Right renal pelvis (tissue), 4 donors: ENCODE measurements at places on chromosomes 7 and 10.

DNA sequence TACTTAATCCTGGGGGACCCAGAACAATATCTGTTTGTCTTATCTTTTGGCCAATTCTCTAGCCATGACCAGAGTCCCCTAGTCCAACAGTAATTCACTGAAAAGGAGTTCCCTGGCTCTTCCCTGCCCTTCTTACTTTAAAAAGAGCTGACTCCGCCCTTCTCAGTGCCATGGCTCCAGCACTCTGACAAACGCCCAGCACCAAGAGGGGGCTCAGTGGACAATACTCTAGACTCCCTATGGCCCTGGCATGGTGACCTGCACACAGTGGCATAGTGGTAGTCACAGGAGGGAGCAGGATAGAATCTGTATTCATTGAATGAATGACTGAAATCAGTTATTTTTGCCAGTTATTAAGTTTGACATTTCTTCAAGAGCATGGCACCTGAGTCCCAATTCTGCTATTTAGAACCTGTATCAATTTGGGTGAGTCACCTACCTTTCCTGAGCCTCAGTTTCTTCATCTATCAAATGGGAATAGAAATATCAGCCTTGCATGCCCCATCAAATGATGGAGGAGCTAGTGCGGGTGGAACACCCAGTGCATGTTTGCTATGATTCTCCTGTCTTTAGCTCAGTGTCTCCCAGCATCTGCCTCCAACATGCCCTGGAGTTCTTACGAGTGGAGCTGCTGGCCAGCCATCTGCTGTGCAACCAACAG is 69.4 kb downstream of the CLEC2L start:
- no peak for DNase-seq

GRCh38 chr7:111085356-111085755 is 5.6 kb upstream of the LRRN3 start:
- DNase-seq, result no peak

DNA sequence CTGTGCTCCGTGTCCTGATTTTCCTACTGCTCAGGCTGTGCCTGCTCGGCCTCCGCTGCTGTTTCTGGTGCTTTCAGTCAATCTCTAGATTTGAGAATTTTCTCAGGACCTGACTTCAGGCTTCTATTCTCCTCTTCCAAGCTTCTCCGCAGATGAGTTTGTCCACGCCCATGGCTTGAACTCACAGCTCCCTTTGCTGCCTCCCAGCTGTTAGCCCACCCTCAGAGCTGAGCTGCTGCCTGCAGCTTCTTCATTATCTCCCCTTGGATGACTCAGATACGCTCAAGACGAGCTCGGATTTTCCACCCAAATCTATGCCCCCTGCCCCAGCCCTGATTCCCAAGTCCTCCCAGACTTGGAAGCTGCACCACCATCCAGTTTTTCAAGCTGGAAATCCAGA is 104.7 kb downstream of the FGFR2 start:
- no peak for DNase-seq

DNA sequence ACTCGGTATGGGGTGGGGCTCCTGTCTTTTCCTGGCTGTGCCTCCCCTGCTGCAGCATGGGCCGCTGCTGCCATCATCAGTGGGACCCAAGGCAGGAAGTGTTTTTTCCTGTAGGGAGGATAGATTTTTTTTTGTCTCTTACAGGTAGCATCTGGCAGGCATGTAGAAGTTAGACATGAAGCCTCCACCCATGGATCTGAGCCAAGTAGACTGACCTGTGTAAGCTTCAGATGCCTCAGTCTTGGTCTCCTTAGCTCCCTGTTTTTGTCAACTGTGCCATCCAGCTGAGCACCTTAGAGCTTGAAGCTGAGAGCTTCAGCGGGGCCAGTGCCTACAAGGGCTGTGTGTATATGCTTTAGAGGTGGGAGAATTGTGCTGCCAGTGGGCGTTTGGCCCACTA is 93.5 kb downstream of the AUTS2 start:
- DNase-seq, result no peak

DNA sequence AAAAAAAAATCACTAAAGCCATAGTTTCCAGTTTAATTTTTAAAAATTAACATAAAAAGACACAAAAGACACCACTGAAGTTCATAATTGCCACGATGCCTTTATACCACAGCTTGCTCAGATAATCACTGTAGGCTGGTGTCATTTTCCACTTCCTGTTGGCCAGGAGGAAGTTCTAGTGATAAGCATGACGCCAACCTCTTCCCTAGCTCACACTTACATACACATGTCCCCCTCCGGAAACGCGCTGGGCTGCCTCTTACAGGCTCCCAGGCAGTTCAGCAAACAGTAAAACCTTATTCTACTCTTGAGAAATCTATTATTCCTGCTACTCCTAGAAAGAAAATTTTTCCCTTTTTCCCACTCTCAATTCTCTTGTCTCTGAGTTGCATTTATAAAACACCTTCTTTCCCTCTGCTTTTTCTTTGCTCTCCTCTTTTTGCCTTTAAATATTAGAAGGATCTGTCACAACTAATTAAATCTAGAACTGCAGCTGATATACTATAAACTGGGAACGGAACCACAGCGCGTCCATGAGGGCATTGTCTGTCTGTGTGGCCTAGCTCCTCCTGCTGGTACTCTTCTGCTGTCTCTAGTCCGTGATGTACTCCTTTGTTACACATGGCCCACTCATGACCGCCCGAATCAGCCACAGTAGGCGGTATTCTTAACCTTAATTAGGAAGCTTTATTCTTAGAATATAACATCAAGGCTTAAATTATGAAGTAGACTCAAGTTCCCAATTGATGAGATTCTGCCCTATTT is 664.9 kb downstream of the CNTNAP2 start:
- no peak for DNase-seq

DNA sequence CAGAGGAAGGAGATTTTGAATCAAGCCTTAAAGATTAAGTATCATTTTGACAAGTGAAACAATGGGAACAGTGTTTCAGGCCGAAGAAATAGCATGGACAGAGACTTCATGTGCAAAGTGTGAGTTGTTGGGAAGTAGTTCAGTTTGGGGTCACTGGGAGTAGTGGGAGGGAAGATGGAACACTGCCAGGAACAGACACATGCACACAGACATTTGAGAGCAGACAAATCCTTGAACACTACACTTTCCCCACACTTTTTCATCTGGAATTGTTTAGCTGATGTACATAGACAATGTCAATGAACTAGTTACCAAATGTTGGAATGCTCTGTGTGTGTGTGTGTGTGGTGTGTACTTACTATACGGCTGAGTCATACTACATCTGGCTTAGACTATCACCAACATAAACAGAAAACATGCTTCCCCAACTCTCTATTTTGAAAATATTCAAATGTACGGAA is 52.4 kb upstream of the LRRC17 start:
- DNase-seq, result peak; percentile 30

DNA sequence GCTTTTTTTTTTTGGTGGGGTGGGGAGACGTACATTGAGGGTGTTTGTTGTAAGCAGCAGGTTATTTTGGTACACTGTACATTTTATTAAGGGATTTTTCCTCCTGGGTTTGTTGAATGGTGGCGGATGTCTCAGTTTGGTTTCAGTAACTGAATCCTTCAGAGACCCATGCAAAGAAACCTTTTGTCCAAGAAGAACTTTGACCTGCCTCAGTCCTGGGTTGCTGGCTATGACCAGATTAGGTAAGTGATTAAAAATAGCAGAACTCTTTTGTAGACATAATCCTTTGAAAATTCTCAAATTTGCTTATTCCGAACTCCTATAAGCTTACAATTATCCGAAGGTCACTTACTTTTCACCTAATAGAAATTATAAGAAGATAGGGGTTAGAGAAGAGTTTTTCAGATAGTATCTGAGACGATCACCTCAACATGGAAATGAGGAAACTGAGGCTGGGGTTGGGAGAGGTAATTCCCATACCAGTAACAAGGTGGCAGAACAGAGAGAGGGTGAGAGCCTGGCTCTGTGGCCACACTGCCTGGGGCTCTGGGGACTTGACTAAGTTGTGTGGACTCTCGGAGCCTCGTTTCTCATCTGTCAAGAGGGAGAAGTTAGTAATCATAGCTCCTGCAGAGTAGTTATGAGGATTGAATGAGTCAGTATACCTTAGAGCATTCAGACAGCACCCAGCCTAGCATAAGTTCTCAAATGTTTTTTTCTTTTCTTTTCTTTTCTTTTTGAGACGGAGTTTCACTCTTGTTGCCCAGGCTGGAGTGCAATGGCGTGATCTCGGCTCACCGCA is 87.4 kb downstream of the CCNY start:
- no peak for DNase-seq

- no peak for DNase-seq
Observed at GRCh38 chr7:151839451-151839921, 37.4 kb downstream of the PRKAG2 start.

DNA sequence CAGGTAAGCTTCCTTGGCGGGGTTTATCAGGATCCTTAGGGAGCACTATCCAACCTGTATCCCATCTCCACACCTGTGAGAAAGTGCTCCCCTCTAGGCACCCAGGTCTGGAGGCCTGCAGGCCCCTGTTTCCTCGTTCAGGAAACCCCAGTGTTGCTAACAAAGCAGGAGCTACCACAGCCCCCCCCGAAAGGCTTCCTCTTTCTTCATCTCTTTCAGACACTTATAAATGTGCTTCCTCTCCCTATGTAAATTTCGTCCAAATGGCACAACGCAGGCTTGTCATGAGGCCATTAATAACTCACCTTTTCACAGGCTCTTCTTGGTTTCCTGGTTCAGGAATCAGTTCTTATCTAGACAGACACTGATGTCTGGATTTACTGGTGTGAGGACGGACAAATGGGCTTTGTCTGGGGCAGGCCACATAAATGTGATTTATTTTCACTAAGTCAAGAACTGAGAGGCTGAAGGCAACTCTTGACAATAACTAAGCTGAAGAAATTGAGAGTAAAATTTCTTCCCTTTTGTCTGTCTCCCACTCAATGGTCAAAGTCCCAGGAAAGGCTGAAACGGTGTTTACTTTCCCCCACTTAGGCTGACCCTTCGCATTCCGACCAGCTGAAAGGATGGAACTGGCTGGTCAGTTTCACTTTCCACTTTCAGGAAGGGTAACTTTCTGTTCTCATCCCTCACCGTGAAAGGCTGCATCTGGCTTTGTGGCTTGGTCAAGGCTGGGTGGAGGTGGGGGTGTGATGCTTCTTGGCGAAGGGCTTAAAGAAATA is 46.8 kb downstream of the PIK3AP1 start:
- DNase-seq, result peak; percentile 35

- no peak for DNase-seq
Observed at GRCh38 chr7:55108401-55108800, 89.6 kb downstream of the EGFR start.

DNA sequence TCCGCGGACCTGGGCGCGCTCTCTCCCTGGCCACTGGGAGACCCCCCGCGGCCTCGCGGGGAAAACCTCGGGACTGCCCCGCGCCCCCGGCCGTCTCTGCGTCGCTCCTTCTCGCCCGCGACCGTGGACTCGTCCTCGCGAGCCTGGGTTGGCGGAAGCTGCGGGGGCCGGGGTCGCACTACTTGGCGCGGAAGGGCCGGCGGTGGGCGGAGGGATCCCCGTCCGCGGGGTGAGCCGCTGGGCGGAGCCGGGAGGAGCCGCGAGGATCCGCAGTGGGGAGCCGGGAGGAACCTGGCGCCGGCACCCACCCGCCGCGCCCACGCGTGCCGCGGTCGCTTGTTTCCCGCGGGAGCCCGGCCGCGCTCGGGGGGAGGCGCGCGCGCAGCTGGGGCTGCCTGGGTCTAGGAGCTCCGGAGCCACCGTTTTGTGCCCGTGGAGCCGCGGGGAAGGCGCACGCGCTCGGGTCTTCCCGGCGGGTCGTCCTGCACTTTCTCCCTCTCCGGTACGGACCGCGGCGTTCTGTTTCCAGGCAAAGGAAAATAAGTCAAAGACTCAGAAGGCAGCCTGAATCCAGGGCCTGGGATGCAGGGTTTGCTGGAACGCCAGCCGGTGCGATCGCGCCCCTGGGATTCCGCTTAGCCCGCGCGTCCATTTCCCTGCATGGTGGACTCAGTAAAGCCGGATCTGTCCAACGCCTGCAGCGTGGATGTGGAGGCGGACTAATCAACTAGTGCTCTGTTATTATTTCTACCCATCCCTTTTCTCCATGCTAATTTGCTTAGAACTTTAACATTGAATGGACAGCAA is 28.7 kb upstream of the KMT2C start:
- DNase-seq, result peak; percentile 63

DNA sequence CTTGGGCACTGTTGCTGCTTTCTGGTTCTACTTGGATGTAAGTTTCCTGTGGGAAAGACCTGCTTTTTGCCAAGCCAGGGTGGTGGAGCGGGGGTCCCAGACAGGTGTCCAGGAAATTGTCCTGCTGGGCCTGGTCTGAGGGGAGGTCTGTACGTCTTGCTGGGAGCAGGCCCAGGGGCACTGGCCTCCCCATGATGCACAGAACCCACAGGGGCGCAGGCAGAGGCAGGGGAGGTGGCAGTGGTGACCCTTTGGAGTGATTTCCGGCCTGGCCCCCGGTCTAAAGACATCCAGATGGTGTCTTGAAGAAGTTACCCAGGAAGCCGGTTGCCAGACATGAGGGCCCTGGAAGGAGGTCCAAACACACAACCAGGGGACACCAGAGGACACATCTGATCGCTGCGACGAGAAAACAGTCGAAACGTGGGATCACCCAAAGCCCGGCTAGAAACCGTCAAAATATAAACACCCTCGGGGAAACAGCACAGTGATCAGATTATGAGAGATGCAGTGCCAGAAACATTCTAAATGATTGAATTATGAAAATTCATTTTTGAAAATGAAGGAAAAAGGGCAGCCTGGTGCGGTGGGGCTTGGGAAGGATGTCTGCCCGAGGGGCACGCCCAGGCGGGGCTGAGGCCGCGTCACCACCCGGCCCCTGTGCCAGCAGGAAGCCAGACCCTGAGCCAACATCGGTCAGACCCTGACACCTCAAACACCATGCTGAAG is 59.6 kb downstream of the TMEM270 start:
- no peak for DNase-seq

- no peak for DNase-seq
Observed at GRCh38 chr7:13198036-13198435, 510.6 kb downstream of the ARL4A start.

GRCh38 chr10:13453896-13454295 is 74.9 kb downstream of the BEND7 start:
- no peak for DNase-seq

DNA sequence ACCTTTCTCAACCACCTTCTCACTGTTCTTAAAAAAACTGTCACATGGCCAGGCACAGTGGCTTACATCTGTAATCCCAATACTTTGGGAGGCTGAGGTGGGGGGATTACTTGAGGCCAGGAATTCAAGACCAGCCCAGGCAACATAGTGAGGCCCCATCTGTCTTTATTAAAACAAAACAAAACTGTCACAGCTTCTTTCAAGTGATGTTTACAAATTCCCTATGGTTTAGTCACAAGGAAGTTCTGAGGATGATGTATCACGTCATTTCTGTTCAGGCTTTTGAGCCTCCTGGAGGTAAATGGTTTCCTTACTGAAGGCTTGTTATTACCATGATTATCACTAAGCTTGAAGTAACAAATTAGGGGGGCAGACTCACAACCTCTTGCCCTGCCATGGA is 186.2 kb downstream of the CFTR start:
- no peak for DNase-seq

GRCh38 chr10:47331491-47331890 is 9.2 kb downstream of the GDF2 start:
- DNase-seq, result no peak

- DNase-seq, result no peak
Observed at GRCh38 chr10:7412928-7413282, 2.1 kb upstream of the SFMBT2 start.

GRCh38 chr10:80583685-80584084 is 46.0 kb downstream of the SH2D4B start:
- no peak for DNase-seq
